ENCODE measurements at places on chromosomes 12 and 14.

DNA sequence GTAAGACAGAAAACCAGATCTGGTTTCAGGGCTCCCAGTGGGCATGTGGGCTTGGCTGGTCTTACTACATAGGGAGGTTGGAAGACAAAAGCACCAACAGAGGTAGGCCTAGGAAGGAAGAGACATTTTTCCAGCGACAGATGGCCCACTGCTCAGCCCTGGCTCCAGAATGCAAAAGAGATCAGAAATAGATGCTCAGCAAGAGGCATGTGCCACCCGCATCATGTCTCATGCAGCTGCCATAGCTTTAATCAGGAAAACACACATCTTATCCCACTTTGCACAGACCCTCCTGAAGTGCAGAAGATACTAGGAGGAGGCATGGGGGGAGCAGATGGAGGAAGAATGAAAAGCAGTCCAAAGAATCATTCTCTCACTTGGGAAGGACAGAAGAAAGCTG, 25.3 kb downstream of the VASH1 start:
- DNase-seq, result no peak

DNA sequence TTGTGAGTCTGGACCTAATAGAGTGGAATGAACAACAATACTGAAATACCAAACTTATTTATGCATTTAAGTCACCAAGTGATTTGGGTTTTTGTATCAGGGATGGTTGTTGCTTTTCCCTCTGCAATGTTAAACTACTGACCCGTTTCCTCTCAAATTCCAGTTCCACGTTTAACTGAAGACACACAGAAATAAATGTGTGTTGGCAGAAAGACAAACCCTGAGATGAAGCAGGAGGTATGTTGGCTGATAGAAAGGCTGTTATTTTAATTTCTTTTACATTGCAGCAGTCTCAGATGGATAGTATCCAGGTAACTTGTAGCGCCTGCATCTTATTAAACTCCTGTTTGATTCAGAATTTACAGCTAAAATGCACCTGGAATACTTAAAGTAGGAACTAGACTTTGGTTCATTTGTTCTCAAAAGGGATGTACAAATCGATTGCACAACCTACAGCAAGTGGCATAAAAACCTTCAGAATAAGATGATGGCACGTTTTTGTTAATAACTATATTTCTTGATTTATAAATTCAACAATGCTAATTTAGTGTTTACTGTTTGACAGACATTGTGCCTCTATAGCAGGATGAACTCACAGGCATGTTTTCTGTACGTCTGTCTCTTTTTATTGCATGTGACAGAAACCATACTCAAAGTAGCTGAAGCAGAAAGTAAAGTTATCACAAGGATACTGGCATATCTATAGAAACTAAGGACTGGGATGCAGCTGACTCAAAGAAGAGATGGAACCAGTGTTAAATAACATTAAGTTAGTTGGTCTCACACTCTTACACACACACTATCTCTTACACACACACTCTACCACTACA, 405.7 kb downstream of the ZFP36L1 start:
- no peak for DNase-seq

DNA sequence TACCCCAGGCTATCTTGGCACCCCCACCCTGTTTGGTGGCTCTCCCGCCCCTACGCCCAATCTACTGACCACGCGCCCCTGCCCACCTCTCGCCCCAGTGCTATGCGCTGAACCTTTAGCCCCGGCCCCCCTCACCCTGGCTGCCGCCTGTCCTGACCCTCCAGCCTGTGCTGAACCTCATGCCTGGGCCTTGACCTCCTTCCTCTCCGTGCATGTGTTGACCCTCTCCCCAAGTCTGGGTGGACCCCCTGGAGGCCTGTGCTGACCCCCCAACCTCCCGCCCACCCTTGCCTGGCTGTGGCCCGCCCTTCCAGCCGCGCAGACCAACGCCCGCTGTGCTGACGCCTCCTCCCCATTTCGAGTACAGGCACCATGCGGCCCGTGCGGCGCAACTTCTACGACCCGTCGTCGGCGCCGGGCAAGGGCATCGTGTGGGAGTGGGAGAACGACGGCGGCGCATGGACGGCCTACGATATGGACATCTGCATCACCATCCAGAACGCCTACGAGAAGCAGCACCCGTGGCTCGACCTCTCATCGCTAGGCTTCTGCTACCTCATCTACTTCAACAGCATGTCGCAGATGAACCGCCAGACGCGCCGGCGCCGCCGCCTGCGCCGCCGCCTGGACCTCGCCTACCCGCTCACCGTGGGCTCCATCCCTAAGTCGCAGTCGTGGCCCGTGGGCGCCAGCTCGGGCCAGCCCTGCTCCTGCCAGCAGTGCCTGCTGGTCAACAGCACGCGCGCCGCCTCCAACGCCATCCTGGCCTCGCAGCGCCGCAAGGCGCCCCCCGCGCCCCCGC, 20.7 kb downstream of the DTX1 start:
- DNase-seq, result no peak

GRCh38 chr14:97251491-97252155, 454.4 kb downstream of the VRK1 start:
- DNase-seq, result no peak

DNA sequence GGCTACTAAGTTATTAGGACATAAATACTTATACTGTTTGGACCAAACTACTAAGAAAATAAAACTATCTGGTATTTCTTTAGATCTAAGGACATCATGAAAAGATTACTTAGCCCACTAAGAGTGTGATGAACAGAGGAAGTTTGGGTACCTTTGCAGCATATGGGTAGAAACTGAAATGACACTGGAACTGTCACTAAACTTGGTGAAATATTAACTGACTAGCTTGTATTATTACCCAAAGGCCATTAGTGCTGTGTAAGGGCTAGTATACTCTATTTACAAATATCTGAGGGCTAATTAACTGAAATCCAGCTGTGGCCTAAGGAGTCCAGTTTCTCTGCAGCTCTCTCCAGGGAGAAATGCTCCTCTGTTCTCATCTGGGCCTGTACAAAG, 45.5 kb downstream of the PAWR start:
- DNase-seq, result no peak

- no peak for DNase-seq
Measured at GRCh38 chr14:78104160-78104559, 66.0 kb upstream of the NRXN3 start.

GRCh38 chr12:95262808-95263207, 45.2 kb downstream of the VEZT start:
- DNase-seq, result no peak

- DNase-seq, result no peak
Measured at GRCh38 chr12:114878781-114879180, 194.8 kb upstream of the TBX3 start.

GRCh38 chr14:80403036-80403435, 191.7 kb upstream of the DIO2 start:
- no peak for DNase-seq

- no peak for DNase-seq
Measured at GRCh38 chr14:100581228-100582145, 5.7 kb downstream of the BEGAIN start.

Measured in stimulated activated CD4-positive, alpha-beta T cell treated with anti-CD3 and anti-CD28 coated beads, TNF-alpha, amount 100 ng/mL, for 1 hour (primary cell).